Esophagus squamous epithelium (tissue), 5 donors: ENCODE measurements at places on chromosomes 7 and 10.

DNA sequence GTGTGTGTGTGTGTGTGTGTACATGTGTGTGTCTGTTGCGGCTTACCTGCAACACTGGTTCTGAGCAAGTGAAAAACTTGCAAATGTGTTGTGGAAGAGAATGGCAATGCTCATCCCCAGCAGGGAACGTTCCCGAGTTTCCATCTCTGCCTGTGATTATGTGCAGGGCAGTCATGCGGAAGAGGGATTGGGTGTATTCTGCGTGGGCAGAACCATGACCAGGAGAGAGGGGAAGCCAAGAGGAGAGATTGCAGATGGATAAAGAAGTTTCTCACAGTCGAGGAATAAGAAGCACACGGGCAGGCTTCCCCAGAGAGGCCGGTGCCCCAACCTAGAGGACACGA, 99.9 kb downstream of the CTBP2 start:
- DNase-seq, result no peak

DNA sequence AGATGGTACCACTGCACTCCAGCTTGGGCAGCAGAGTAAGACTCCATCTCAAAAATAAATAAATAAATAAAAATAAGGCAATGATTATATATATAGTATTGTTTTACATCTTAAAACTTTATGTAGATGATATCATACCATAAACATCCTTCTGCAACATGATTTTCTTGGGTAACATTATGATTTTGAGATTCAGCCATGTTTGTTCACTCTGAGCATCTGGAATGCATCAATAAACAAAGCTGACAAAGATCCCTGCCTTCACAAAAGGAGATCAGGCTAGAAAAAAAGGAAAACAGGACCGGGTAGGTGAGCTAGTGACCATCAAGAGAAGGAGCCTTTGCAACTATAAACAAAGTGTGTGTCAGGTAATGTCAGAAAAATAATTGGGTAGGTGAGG, 31.9 kb upstream of the KAT6B start:
- no peak for DNase-seq

- no peak for DNase-seq
These were observed 63.0 kb downstream of the FAS start for GRCh38 chr10:89053555-89053954.

- DNase-seq, result no peak
These were observed 40.5 kb upstream of the UBE2H start for GRCh38 chr7:129993275-129993674.

DNA sequence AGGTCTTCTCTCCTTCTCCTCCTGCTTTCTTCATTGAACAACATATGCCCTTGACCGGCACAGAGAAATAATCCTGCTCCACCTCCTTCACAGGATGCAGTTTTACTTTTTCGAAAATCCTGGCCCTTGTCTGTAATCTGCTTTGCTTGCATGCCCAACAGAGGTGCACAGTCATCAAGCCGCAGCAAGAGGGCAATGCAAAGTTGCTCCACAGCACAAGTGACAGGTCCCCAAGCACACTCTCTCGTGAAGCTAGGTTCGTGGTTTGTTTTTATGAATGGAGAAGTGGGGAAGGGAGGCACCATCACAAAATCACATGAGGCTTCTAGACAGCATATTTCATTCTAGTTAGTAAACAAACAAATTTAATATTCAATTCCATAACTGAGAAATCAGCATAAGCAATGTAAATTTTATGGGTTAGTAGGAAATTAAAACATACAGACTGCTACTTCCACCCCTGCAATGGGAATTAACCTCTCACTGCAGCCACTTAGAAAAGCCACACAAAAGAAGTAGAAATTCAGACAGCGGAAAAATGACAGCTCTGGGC, 178.8 kb downstream of the TPK1 start:
- DNase-seq, result no peak

GRCh38 chr10:119138346-119139306, 26.9 kb downstream of the SFXN4 start:
- no peak for DNase-seq

DNA sequence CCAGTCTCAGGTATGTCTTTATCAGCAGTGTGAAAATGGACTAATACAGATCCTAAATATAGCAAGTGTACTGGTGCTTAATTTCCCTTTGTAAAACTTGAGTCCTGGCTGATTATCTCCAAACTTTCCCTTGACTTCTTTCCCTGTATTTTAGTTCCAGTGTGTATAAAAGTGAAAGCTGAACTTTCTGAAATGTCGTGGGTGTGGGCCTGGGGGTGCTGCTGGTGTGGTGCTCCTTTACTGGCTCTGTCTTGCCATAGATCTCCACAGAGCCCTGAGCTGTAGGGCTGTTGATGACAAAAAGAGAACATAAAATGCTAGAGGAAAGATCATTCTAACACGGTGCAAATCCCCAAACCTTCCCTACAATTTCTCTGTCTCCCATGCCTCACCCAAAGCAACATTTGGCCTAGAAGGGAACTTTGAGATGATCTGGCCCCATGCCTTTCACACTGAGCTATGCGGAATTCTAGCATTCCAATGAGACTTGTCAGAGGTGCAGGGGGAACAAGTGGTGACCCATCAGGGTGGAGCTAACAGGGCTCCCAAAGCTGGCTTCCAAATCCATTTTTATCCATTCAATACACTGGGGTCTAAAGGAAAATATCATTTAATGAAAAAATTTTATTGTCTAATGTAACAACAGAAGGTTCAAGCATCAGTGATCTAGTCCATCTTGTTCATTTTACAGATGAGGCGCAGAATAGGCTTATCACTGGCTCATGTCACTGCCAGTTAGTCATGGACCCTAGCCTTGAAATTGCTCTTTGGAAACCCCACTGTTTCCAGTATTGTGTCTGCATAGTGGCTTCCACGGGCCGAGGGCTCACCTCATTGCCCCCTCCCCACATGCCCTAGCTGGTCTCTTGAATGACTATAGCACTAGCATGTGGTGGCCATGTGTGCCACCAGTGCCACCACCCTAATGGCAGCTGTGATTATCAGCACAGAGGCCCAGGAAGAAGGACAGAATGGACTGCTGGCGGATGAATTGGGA, 1000.9 kb downstream of the LRMDA start:
- DNase-seq, result no peak

DNA sequence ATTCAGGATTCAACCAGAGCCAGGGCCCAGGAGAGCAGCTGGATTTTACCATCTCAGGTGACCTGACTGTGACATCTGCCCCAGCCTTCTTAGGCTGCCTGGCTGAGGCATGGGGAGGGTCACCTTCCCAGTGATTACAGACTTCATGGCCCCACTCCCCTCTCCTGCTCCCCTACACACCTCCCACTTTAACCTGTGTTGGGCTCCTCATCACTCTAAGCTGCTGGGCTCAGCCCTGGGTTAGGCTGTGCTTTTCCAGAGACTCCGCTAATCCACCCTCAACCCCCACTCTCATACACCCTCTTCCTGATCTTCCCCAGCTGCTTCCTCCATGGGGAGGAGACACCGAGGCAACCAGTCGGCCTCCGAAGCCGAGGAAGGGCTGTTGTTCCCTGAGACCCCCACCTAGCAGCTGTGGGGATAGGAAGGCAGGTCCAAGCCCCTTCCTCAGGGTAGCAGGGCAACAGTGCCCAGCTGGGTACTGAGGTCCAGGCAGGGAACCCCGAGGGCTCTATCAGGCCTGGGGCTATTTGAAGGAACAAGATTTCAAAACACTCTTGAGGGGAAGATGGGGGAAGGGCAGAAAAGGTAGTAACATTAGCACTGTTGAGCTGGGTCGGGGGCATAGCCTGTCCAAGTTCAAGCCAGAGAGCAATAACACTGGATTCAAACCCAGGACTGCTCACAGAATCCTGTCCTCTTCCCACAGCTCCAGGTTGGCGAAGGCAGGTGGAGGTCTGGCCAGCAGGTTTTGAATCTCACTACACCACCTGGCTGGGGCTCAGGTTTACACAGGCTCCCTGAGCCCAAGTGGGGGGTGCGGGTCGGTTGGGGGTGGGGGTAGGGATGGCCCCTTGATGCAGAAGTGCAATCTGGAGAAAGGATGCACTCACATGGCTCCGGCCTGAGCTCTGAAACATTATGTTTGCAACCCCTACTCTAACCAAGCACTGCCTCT, 1.8 kb downstream of the IMPDH1 start:
- DNase-seq, result no peak

- no peak for DNase-seq
These were observed 296.8 kb upstream of the CACNA2D1 start for GRCh38 chr7:82740246-82740848.

DNA sequence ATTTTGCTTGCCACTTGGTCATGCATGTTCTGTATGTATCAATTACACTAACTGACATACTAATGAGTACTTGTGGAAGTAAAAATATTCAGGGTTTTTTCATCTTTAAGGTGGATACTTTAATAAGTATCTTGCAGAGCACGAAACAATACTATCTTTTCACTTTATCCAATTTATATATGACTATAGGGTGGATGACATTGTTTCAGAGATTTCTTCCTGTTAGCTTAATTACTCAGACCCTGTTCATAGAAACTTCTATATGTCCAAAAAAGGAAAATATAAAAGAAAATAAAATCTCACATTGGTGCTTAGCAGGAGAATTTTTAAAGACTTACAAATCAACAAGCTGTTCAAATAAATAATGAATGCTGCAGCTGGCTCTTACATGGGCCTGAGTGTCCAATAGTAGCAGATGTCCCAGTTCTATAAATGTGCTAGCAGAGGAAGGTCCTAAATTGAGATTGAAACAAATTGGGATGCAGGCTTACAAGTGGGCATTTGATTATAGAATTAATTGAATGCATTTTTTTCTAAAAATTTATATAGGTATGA, 91.5 kb upstream of the THSD7A start:
- DNase-seq, result no peak

DNA sequence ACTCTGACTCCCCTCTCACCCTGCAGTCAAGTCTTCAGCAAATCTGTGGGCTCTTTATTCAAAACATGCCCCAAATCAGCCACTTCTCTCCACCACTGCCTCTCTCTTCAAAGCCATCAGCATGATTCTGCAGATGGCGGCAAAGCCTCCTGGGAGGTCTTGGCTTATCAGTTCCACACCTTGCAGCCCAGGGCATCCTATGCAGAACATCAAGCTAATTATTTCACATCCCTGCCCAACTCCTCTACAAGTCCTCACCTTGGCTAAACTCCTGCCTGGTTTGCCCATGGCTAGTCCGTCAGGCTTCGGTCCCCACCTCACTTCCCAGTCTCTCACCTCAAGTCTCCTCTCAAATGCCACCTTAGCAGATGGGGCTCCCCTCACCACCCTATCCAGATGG, 70.2 kb downstream of the PIP4K2A start:
- DNase-seq, result no peak

DNA sequence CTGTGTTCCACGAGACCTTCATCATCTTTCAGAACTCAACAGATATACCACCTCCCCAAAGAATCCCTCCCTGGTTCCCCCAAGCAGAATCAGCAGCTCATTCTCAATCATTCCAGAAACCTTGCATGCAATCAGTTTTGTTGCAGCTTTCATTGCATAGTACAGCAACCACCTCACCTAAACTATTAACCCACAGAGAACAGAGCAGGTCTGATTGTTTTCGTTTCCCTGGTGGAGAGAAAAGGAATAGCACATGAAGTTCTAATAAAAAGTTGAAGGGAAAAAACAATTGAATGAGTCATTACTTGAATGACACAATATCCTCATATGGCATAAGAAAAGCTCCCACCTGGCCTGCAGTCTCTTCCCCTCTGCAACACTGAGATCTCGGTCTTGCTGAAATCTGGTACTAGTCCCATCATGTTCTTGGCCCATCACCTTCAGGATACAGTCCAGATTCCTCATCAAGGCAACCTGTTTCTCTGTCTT, 147.1 kb upstream of the GDF10 start:
- DNase-seq, result no peak

DNA sequence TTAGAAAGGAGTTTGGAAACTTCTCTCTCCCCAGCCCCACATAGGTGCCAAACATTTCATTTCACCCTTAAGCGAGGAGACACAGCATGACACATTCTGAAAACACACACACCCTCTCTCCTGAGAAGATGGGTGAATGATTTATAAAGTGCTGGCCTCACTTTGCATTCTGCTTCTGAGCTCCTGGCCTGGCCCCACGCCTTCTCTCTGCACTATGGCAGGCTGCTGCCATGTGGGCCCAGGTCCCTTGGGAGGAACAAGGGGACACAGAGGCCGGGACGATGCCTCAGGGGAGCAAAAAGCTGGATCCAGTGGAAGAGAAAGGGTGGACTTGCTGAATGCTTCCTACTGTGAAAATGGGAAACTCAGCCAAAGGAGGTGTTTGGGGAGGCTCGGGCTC, 56.0 kb downstream of the CPXM2 start:
- DNase-seq, result no peak

GRCh38 chr7:88396295-88396947, 89.7 kb upstream of the STEAP4 start:
- DNase-seq, result no peak

DNA sequence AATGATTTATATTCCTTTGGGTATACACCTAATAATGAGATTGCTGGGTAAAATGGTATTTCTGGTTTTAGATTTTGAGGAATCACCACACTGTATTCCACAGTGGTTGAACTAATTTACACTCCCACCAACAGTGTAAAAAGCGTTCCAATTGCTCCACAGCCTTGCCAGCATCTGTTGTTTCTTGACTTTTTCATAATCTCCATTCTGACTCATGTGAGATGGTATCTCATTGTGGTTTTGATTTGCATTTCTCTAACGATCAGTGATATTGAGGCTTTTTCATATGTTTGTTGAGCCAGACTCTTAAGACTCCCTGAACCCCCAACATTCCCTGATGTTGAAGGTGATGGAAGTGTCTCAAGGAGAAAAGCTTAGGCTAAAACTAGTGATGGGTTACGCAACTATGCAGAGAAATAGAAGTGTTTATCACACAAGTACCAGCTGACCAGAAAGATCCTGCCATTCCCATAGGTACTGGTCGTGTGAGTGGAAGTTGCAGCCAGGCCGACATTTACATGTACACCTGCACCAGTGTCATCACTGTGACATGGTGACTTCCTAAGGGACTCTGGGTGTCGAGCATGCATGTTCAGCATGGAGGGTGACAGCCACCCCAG, 711.2 kb upstream of the NRP1 start:
- no peak for DNase-seq

DNA sequence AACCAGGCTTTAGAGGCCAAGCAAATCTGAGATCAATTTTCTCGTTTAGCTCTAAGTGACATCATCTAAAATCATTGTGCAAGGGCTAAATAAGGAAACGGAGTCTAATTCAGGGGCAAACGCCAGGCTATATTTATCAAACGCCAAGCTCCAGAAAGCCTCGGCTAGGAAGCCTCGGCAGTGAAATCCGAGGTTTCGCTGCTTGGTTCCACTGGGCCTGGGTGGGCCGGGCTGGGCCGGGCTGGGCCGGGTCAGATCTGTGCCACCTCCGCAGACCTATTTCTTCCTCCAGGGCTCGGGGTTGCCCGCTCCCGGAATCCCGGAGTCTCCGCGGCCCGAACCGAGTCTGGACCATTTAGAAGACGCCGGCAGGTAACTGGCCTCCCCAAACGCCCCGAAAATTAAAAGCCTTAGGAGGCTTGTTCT, 459 bp upstream of the FEZF1 start:
- DNase-seq, result no peak
